ENCODE measurements at places on chromosomes 12 and 14.

GRCh38 chr12:127334365-127334764 is 932.6 kb upstream of the TMEM132C start:
- no peak for DNase-seq

- DNase-seq = no peak
Measured at GRCh38 chr12:32504591-32504990, 105.2 kb downstream of the FGD4 start.

GRCh38 chr12:88493636-88494035 is 86.6 kb downstream of the KITLG start:
- no peak for DNase-seq

DNA sequence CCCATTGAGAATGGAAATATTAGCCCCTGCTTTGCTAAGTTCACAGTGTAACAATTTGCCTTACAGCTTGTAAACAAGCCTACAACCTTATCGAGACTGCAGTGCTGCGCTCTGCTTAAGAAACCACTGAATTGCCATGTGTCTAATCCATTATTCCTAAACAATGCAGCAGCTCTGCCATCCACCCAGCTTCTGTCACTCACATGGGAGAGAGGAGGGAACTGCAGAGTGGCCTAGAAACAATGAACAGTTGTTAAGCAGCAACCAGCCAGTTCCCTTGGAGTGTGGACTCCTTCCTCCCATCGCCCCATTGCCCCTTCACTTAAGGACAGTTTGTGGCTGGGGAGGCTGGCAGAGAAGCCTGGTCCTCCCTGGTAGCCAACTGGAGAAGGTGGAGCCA is 42.9 kb downstream of the TESPA1 start:
- DNase-seq = no peak

DNA sequence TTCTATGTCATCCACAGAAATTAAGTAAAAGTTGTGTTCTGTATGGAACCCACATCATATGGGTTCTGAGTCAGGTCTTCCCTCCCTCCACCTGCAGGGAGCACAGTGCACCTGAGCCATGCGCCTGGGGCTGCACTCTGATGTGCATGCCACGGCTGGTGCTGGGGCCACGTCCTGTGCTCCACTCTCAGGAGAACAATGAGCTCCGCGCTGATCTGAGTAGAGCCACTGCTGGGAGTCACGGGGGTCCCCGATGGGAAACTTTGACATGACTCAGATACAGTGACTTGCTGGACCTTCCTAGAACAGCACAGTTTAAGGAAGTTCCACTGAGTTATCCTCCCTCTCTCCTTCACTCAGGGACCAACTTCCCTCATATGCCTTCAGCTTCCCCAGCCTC is 683.4 kb downstream of the TMEM121 start:
- no peak for DNase-seq

- DNase-seq = peak; percentile 41
Measured at GRCh38 chr14:22887260-22887989, 4.4 kb downstream of the REM2 start.

- no peak for DNase-seq
Measured at GRCh38 chr14:66101662-66102061, 384.5 kb upstream of the CCDC196 start.

DNA sequence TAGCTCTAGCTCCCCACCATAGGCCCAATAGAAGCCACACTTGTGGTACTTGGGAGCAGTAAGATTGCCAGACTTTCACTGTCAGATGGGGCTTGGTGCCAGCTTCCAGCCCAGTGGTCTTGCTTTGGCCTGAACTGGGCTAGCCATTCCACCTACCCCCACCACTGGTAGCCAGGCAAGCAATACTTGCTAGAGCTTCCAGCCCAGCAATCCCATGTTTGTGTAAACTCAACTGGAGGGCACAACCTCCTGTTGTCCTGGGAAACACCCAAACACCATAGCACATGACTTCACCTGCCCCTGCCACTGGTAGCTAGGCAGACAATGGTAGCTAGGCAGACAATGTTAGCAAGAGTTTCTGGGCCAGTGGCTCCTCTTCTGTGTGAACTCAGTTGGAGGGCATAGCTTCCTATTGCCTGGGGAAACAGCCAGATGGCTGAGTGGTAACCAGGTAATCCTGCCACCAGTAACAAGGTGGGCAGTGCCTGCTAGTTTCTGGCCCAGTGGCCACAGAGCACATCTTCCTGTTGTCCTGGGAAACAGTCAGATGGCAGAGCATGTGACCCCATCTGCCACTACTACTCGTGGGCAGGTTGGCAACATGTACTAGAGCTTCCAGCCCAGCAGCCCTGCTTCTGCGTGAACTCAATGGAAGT is 5.6 kb upstream of the OR6C76 start:
- no peak for DNase-seq

GRCh38 chr12:21618566-21618965 is 13.9 kb upstream of the GYS2 start:
- DNase-seq = no peak

All from activated naive CD4-positive, alpha-beta T cell treated with Interleukin-2 at 50 U/mL for 16 hours (primary cell).